Left lobe of liver (tissue), 2 donors: ENCODE measurements at places on chromosomes 4 and X. TPM values are rescaled to one million over a fixed set of nuclear protein-coding genes. Genes with fewer than 3 reads are reported as not detected.

DNA sequence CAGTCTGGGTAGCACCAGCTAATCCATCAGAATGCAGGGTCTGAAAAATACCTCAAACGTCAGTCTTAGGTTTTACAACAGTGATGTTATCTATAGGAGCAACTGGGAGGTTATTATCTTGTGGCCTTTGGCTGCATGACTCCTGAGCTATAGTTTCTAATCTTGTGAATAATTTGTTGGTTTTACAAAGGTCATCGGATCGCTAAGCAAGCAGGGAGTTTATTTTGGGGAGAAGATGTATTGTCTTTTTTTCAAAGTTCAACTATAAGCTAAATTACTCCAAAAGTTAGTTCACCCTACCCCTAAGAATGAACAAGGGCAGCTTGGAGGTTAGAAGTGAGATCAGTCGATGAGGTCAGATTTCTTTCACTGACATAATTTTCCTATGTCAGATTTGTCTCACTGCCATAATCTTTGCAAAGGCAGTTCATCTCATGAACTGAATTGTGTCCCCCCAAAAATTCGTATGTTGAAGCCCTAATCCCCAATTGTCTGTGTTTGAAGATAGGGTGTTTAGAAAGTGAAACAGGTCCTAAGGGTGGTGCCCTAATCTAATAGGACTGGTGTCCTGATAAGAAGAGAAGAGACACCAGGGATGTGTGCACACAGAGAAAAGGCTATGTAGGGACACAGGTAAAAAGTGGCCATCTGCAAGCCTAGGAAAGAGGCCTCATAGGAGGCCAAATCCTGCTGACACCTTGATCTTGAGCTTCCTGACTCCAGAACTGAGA is 175.8 kb upstream of the GALNT7 start:
- no peak for DNase-seq

DNA sequence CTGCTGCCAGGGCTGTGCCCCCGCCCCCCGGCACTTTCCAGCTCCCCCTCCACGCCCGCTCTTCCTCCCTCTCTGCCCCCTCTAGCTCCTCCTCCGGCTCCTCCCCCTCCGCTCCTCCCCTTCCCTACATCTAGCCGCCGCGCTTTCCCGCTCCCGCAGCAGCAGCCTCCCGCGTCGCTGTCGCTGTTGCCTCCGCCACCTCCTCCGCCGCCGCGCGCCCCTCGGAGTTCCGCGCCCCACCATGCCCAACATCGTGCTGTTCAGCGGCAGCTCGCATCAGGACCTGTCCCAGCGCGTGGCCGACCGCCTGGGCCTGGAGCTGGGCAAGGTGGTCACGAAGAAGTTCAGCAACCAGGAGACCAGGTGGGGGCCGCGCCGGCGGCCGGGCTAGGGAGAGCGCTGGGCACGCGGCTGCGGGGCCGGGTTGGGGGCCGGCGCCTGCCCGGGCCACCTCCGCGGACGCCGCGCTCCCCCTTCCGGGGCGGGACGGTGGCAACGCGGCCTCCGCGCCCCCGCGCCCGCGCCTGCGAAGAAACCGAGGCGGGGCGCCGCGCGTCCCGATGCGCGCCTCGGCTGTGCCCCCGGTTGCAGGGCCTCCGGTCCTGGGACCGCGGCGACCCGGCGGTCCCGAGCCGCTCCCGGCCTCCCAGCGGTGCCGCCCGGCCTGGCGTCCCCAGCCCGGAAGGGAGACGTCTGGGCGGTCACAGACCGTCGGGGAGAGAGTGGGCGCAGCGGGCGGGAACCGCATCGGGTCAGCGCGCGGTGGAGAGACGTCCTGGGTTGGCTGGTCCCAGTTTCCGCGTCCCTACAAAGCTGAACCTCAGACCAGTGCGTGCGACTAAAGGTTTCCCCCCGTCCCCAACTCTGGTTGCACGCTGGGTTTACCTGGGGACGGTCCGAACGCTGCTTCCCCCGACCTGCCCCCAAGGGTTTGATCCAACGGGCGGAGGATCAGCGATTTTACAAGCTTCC is at the start of gene PRPS2:
Gene PRPS2 (plus strand): TSS at position 156 of the 972 bp plus-strand sequence. CDS start 86 bp downstream, at position 242.
- peak; percentile 71 for DNase-seq

GRCh38 chr4:89981789-89982334 is 87.2 kb downstream of the MMRN1 start:
- no peak for DNase-seq

DNA sequence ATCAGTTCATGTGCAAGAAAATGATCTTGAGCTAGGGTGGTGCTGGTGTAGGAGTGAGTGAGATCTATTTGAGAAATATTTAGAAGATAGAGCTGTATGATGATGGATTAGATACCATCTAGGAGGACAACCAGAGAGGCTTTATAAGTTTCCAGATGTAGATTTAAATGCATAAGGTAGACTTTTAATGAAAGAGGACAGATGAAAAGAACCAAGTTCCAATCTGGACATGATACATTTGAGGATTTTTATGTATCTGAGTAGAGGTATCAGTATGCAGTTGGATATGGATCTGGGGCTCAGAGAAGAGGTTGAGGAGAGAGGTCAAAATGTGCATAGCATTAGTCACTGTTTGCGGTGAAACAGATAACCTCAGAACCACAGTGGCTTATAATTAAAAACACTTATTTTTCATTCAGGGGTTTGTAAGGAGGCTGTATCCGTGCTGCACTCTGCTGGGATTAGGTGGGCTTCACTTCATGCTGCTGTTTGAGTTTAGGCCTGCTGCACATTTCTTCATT is 348.7 kb downstream of the BMPR1B start:
- no peak for DNase-seq

GRCh38 chr4:80614319-80614718 is 278.8 kb downstream of the CFAP299 start:
- DNase-seq = no peak

DNA sequence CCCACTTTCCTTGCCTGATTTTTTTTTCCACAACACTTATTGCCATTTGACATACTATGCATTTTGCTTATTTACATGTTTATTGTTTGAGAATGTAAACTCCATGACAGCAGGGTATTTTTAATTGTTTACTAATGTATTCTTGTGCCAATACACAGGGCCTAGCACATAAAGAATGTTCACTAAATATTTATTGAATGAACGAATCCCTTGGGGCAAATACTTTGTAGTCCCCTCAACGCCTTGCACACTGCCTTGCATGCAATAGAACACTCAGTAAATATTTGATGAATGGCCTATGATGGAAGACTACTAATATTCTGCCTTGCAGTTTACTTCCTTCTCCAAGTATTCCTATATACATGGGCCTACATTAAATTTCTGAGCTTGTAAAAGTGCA is 1.4 kb upstream of the PRPS1 start:
- DNase-seq = no peak

DNA sequence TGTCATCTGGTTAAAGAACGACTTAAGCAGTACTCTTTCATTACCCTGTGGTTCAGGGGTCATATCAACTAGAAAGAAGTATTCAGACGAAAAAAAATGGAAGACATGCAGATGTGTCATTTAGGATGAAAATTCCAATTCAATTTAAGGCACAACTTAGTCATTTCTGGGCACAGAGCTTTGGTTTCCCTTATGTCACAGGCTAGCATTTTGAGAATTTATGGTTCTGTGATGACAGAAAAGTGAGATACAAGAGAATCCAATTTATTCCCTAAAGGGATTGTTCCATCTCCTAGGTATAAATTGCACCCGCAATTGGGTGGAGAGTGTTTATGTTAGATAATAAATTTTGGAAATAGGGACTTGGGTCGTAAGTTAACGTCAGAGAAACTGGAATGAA is 306.6 kb downstream of the STK32B start:
- no peak for DNase-seq

- no peak for DNase-seq
Observed at GRCh38 chr4:153434190-153434589, 32.0 kb upstream of the TMEM131L start.

GRCh38 chrX:72644946-72645345 is 69.2 kb downstream of the PHKA1 start:
- no peak for DNase-seq

DNA sequence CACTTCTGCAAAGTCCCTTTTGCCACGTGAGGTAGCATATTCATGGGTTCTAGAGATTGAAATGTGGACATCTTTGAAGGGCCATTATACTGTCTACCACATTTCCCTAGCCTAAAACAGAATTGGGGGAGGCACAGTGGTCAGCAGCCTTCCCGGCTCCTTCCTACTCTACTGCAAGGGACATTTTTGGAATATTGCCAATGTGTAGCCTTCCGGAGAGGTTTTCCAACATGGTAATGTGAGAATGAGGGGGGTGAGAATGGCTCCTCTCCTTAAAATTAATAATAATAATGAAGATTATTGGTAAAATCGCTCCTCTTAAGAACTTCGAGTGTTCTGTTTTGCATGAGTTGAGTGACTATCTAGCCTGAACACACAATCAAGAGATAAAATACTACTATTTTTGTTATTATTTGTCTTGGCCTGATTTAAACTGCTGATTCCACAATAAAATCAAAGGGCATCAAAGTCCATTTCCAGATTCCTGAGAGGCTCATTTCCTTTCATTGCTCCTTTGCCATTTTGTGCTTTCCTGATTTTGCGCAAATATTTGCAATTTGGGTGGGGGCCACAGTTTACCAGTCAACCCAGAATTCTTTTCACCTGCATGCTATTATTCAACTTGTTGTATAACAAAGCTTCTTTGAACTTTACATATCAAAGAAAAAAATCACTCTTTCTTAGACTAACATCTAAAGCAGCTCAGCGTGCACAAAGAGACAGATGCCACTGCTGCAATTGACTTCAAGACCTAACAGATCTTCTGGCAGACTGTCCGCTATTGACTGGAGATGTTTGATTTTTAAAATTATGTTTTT is 27.0 kb upstream of the TSPAN5 start:
- peak; percentile 61 for DNase-seq

DNA sequence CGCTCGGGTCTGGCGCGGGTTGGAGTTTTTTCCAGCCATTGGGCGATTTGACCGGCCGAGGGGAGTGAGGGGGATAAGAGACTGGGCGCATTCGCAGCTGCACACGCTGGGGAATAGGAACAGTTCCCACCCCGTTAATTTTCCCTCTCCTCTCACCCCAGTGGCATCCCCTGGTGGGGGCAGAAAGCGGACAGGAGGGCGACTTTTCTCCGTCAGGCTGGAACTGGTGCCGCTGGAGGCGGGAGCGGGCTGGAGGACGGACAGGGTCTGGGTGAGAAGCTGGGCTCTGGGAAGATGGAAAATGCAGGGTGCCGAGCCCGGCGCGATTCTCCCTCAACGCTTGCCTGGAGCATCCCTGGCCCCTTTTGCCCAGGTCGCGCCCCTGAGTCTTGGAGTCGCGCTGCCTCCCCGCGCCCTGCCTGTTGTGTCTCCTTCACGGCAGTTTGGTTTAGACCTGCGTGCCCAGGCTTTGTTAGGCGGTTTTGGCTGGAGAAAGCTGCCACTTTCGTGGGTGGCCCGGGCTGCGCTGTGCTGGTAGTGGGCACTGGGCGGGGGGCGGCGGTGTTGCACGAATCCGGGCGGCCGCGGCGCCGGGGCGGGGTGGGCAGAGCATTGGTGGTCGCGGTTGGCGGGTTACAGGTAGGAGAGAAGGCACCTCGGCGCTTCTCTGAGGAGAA is 2.0 kb downstream of the ADGRL3 start:
- DNase-seq = no peak

- DNase-seq = peak; percentile 66
Observed at GRCh38 chr4:150078041-150078578, at the start of gene DCLK2. Gene DCLK2, plus strand, starts transcription at chr4:150078445. Its CDS starts 583 bp downstream, at chr4:150079028.

DNA sequence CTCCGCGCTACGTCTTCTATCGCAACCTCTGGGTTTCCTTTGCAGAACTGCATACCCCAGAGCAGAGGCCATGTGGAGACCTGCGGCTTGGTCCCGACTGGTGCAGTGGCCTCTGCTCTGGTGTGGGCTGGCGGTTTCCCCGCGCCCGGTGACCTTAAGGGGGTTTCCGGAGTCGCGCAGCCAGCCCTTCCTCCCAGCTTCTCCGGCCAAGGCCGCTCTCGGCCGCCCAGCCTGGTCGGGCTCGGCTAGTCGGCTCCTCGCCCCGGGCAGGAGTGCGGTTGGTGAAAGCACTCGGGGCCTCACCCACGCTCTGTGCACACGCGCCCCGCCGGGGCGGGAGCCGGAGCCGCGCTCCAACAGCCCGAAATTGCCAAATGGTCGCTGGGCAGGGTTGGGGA is 84.9 kb downstream of the BCOR start:
- DNase-seq = peak; percentile 52

DNA sequence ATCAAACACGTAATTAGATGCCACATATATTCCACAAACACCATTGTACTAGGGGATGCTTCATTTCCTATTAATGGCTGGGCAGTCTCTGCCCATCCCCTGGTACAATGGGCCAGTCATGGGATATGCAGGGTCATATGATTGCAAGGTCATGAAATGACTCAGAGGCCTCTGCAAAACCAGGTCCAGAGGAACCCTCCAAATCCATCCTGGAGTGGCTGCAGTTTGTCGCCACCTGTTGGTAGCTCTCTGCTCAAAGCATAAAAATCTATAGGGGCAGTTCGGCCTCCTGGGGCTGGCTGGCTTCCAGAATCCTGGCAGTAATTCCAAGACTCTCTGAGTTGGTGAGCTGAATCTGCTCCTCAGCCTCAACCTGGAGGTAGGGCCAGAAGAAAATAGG is 22.9 kb upstream of the PUDP start:
- no peak for DNase-seq

DNA sequence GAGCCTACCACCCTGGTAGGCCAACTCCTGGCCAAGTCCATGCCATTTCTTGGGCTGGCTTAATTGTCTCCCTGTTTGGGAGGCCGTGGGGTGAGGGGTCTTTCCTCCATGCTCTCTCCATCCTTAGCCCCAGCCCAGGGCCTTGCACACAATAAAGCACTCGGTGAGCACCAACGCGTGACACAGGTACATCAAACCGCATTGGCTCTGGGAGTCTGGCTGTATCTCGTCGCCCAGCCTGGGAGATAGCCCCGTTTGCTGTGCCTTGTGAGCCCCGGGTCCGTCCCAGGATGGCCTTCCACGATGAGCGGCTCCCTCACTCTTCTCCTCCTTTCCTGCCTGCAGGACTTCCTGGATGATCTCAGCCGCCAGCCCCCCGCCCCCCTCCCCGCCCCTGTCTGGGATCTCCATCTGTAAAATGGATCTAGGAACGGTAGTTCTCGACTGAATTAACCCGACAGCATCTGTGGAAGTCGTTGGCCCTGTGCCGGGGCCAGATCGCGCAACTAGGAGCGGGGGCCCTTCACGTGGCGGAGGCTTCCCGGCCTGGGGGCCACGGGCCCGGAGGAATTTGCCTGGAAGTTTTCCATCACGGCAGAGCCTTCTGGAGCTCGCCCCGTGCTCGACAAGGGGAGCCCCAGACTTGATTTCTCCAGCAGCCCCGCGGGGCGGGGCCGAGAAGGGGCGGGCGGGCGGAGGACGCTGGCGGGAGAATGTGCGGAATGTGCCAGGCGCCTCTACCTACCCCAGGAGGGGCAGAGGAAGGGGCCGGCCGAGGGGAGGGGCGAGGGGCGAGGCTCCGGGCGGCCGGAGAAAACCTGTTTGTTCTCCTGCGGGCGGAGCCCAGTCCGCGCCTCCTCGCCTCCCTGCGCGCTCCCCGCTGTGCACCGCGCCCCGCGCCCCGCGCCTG is at the start of gene ZNF185:
Gene ZNF185 (plus strand): TSS at position 846 of the 910 bp plus-strand sequence. CDS start 16,423 bp downstream, outside the sequence.
- DNase-seq = no peak

- DNase-seq = no peak
Observed at GRCh38 chrX:135489542-135489941, 30.9 kb upstream of the INTS6L start.

GRCh38 chr4:83297548-83298260 is 13.1 kb upstream of the COQ2 start:
- DNase-seq = no peak

The SNCA gene
- total RNA-seq = 0.20 TPM

The FATE1 gene
- total RNA-seq = not detected

The GAGE2A gene
- total RNA-seq = 0.58 TPM

The PHKA1 gene
- 1.8 TPM for total RNA-seq

The XK gene
- 1.5 TPM for total RNA-seq

The SLIT2 gene
- 0.63 TPM for total RNA-seq

The OTC gene
- 94.6 TPM for total RNA-seq

The UGT2A2 gene
- not detected for total RNA-seq

The IL9R gene
- not detected for total RNA-seq

The MAGEB2 gene
- total RNA-seq = 0.15 TPM

The EVC gene
- 11.0 TPM for total RNA-seq
